ENCODE measurements at places on chromosomes 2 and 18.

DNA sequence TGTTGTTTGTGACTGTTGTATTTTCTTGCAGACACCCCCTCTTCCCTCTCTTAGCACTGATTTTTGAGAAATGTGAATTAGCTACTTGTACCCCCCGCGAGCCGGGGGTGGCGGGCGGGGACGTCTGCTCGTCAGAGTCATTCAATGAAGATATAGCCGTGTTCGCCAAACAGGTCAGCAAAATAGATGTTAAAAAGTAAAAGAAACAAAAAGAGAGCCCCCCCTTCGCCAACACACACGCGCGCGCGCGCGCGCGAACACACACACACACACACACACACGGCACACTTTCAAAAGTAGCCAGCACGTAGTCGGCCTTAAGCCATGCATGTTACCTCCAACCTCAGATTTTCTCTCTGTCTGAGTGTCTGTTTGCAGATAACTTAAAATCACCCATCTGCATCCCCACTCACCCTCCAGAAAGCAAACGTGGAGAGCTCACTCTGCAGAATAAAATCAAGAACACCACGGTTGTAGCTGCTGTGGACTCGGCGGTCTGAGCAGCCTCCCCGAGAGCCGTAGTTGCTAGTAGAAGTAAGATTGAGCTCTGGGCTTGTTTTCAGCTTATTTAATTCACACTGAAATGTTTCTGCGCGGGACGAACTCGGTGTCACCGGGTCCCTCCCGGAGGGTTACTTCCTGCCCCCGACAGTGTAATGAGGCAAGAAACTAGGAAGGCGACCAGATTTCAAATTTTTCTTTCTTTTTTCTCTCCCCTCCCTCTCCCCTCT lies 5.1 kb downstream of the MEIS1 start:
- peak; percentile 38 for DNase-seq

DNA sequence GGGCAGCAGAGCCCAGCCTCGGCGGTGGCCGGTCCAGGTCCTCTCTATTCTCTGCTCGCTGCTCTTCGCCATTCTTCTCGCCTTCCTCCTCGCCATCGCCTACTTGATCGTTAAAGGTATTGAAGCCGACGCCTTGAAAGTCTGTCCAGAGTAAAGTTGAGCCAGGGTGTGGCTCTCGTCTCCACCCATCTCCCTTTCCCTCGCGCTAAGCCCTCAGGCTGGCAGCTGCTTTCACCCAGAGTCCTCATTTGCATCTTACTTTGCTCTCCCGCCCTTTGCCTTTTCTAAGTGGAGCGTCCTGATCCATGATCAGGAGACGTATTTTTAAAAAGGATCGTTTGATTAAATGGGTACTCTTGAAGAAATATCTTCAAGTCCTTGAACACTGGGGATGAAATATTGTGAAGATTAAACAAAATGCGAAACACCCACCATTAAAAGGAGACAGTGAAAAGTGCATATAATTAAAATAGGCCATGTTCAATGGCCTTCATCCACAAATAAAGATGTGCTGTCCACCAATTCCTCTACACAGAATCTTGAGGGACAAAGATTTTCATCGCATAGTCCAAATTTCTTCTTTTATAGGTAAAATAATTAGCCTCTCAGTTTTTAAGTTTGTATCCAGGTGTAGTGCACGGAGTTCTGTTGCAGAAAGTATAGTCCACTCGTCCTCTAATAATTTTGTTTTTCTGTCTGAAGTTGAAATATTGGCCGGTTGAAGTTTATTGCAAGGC lies 657 bp downstream of the ARL6IP6 start:
- DNase-seq = peak; percentile 50

DNA sequence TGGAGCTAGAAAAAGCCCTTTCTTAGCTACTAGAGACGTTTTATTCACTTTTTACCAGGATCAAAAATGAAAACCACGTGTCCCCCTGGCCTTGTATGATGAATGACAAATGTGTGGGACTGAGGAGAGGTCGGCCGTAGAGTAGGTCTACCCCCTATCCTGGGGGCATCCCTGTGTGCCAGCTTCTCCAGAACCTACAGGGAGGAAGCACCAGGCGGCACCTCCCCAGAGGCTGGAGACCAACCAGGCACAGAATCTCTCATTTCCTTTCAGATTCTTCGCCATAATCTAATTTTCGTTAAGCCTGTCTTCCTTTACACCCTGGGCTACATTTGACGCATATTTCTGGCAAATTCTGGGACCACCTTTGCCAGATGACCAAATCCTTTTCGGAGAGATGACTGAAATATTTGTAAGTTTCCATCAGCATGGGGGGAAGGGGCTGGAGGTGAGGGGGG lies 15.9 kb downstream of the TWIST2 start:
- DNase-seq = no peak

DNA sequence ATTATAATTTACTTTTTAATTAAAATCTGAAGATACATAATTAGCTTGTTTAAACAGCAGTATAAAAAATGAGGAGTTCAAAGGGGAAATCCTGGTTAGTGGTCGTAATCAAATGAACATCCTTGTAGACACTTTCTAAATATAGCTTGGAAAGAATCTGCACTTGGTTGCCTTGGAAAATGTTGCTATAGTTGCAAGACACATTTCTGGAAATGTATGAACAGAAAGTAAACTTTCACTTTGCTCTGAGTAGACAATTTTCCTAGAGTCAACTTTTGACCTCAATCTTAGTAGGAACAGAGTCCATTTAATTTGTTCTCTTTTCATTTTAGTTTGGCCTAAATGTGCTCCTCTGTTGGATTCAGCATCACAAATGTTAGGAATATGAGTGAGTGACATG lies 38.3 kb downstream of the GCA start:
- peak; percentile 8 for DNase-seq

GRCh38 chr18:31061945-31062344 lies 19.4 kb upstream of the DSC3 start:
- no peak for DNase-seq

DNA sequence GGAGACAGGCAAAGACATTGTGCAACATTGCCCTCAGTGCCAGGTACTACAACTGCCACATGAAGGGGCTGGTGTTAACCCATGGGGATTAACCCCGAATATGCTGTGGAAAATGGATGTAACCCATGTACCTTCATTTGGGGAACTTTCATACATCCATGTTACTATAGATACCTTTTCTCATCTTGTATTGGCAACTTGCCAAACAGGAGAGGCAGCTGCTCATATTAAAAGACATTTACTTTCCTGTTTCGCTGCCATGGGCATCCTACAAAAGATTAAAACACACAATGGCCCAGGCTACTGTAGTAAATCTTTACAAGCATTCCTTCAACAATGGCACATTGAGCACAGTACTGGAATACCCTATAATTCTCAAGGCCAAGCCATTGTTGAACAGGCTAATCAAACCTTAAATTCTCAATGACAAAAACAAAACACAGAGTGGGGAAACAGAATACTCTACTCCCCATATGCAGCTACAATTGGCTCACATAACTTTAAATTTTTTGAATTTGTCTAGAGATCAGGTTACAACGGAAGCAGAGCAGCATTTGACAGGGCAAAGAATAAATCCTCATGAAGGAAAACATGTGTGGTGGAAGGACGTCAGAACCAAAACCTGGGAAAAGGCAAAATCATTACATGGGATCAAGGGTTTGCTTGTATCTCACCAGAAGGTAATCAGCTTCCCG lies 1723.5 kb upstream of the LRRTM1 start:
- DNase-seq = no peak

DNA sequence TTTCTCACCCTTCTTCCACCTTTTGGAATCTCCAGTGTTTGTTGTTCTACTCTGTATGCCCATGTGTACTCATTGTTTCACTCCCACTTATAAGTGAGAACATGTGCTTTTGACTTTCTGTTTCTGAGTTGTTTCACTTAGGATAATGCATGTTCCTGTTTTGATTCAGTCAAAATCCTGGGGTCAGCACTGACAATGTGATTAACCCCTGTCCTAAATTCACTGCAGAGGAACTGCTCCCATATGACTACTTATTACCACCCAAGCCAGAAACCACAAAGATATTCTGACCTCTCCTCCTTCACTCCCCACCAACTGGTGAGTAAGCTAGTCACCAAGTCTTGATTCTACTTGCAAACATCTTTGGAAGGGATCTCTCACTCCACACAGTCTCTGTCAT lies 251.4 kb upstream of the TCF4 start:
- DNase-seq = peak; percentile 89

DNA sequence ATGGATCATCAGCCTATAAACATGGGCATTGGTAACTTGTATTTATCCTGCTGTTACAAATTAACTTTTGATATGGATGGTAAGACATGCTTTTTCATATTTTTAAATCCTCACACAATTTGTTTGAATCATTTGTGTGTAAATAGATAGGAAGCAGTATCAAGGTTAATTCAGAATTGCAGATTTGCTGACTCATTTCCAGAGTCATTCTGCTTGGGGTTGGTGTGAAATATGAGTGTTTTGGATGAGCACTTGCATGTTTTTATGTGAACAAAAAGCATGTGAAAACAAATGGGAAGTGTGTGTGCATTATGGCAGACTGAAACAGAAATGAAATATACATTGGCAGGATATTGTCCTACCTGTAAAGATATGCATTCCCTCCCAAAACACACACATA lies 11.8 kb downstream of the CCDC85A start:
- DNase-seq = peak; percentile 56

- no peak for DNase-seq
These were observed 268.9 kb downstream of the PLCL1 start for GRCh38 chr2:198073253-198073652.

DNA sequence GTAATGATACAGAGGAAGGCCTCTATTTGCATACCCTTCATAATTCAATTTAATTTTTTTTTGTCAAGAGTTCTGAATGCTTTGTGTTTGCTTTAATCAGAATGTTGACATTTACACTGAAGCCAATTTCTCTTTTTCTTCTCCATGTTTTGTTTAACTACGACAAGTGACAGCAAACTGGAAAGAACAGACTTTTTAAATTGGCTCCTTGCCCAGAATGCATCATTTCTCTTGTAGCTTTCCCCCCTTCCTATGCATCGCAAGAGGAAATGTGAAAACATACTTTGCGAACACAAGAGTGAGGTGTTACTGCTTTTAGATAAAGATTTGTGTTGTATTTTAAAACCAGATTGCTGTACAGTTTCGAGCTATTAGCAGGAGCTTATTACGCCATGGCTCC lies 955.2 kb upstream of the CELF4 start:
- DNase-seq = no peak

DNA sequence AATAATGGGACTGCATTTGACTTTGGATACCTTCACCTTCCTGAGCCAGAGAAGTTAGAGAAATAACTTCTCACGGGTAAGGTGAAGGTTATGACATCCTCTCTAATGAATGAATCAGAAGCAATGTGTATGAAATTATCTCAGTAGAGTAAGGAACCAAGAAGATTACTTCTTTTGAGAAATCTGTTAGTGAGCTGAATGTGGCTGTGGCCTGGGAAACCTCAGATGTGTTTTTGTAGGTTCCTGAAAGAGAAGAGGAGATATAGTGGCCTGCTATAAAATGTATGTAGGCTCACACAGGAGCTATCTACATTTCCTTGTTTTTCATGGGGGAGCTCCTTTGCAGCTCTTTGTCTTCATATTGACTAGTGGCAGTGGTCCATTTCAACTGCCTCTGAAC lies 262.6 kb downstream of the CLIP4 start:
- DNase-seq = no peak

GRCh38 chr18:21664069-21664468 lies 40.5 kb downstream of the ABHD3 start:
- no peak for DNase-seq

GRCh38 chr2:217945530-217945929 lies 57.3 kb downstream of the TNS1 start:
- no peak for DNase-seq

GRCh38 chr2:72984172-72984671 lies 66.9 kb downstream of the EMX1 start:
- DNase-seq = no peak

DNA sequence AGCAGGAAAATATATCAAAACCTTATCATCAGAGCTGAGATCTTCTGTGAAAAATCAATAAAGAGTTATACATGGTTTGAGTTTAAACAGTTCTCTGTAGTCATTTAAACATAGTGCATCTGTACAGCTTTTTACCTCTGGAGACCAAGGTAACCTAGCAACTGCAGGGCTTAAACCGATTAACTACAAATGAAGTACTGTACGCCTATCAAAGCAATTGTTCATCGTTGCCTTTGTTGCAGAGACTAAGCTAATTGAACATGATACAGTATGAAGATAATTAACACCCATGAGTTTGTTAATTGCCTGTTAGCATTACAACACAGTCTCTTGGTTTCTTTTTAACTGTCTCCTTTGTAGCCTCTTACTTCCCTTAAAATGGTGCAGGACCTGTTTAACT lies 147.9 kb downstream of the LNPK start:
- no peak for DNase-seq

- peak; percentile 27 for DNase-seq
These were observed 496 bp downstream of the SUCLG1 start for GRCh38 chr2:84458551-84459017.

GRCh38 chr18:45774065-45774521 lies 50.1 kb downstream of the SLC14A1 start:
- DNase-seq = peak; percentile 81

DNA sequence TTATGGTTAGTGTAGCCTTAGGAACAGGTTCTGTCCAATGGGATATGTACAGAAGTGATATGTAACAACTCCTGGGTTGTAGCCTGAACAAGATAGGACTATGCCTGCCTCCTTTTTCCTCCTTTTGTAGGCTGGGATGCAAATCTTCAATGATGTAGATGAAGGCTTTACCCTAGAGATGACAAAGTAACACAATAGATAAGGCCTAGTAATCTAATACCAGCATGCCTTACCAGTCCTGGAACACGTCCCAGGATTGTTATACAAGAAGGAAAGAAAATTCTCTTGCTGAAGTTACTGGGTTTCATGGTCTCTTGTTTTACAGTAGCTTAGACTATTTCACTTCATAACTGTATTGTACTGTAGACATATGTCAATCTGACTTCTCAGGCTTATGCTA lies 192.1 kb downstream of the OTX1 start:
- DNase-seq = peak; percentile 3
